ENCODE measurements at places on chromosomes 1 and 21.

- no peak for DNase-seq
Measured at GRCh38 chr1:62897788-62898187, 113.9 kb downstream of the ATG4C start.

GRCh38 chr1:166136699-166137401, 30.0 kb downstream of the FAM78B start:
- DNase-seq = no peak

DNA sequence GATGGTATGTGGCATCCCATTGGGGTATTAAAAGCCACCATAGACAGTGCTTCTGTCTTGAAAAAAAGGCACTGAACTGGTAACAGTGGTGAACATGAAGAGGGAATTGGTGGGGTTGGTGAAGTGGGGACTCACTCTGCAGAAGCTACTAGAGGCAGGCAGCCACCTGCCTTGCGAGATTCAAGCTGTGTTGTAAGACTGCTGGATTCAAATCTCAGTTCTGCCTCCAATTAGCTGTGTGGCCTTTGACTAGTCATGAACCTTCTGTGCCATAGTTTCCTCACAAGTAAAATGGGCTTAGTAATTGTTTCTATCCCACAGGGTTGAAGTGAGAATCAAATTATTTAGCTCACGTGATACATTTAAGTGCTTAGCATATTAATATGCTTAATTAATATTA, 16.6 kb upstream of the ELOA start:
- DNase-seq = no peak

- no peak for DNase-seq
Measured at GRCh38 chr1:5857508-5858090, 134.6 kb downstream of the NPHP4 start.

- DNase-seq = peak; percentile 22
Measured at GRCh38 chr1:65068202-65069010, 79.6 kb upstream of the AK4 start.

DNA sequence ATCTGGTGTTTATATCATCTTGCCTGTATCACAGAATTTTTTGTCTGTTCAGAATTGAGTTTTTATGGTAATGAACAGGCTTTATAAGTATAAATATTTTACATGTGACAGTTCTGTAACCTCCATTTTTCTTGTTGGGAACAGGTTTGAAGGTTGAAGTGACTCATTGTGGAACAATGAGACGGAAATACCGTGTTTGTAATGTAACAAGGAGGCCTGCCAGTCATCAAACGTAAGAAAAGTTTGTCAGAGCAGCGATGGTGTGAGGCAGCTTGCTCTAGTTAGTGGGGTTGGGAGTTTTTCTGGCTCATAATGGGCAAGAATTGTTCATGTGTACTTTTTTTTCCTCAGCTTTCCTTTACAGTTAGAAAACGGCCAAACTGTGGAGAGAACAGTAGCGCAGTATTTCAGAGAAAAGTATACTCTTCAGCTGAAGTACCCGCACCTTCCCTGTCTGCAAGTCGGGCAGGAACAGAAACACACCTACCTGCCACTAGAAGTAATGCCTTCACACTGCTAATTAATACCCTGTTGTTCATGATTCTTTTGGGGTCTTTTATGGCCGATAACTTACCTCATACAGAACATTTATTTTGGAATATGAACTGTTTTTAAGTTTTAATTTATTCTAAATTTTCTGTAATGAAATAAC, 75.2 kb upstream of the TEKT2 start:
- no peak for DNase-seq

DNA sequence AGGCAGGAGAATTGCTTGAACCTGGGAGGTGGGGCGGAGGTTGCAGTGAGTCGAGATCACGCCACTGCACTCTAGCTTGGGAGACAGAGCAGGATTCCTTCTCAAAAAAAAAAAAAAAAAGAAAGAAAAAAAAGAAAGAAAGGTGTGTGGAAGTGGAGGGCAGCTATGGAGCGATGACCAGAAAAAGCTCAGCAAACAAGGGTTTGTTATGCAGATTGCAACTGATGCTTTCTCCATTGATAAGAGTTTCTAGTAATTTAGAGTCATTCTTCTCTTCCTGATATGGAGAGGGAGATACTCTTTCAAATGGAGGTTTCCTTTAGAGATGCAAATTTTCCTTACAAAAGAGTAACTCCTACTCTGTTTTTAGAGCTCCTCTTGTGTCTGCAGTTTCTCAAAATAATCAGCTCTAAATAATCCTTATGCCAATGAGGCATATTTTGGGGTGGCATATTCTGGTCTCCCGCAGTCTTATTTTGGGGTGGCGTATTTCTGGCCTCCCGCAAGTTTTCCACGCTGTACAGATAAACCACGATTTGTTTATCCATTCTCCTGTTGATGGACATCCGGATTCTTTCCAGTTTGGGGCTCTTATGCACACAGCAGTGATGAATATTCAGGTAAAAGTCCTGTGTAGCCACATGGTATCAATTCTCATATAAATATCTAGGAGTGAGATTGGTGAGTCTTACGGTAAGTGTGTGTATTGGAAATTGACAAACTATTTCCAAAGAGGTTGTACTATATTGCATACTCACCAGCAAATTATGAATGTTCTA, 30.7 kb upstream of the RCC2 start:
- DNase-seq = no peak

DNA sequence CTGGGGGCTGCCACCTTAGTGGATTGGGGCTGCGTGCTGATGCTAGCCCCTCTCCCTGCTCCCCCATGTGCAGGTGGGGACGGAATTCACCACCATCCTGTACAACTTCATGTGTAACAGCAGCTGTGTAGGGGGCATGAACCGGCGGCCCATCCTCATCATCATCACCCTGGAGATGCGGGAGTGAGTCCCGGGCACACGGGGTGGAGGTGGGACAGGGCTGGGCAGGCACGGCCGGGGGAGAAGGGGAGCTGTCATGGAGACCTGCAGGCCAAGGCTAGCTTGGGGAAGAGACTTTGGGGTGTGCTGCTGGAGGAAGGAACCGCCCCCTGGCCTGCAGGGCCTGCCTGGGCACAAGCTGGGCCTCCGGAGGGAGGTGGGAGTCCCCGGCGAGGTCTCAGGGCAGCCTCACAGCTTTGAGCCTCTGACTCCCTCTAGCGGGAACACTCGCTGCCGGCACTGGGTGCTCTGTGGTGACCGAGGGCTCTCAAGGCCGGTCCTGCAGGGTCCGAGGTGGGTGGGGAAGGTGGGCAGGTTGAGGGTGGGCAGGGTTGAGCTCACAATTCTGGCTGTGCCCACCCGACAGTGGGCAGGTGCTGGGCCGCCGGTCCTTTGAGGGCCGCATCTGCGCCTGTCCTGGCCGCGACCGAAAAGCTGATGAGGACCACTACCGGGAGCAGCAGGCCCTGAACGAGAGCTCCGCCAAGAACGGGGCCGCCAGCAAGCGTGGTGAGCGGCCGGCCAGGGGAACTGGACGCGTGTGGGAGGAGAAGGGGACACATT, 25.0 kb upstream of the CCDC27 start:
- DNase-seq = peak; percentile 19

DNA sequence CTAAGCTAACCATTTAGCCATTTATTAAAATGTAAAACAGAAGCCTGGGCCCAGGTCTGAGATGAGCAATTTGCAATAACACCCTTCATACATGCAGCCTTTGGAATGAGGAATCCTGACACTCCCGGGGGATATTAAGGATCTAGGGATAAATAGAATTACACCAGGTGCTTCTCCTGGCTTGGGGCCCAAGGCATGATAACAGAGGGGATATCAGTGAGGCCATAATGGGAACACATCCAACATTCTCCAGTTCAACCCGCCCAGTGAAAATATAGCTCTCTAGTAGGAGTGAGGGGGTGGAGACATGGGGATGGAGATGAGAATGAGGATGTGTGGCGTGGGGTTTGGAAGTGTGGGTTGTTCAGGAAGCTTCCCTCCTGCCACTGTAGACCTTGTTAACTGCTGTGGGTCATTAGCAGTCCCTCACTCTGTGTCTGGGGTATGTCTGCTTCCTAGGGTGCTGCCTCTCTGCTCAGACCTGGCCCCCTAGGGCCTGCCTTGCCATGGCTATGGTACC, 57.9 kb upstream of the KANK4 start:
- no peak for DNase-seq

DNA sequence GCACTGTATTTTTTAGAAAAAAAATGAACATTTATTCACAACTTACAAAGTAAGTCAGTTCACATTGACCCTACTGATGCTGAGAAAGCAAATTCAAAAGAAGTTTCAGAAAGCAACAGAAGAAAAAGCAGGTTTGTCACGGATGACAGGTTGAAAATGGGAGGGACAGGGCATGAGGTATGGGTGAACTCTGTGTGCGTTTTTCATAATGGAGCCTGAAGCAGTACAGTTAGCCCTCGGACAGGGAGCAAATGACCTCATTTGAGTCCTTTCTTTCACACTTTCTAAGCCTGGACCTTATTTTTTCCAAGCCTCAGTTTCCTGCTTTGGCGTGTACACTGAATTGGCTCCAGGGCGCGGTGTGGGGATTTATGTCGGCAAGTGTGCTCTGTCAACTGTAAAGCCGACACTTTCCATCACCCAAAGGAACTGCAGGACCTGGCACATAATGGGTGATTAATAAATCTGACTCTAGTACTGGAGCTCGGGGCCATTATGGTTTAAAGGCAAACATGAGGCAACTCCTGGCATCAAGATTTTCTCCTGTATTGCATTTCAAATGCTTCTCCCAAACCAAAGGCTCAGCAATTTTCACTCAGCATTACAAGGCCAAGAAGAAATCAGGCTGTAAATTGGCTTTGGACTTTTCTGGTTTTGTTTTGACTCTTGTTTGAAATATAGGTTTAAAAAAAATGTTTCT, 345.5 kb upstream of the DUSP10 start:
- DNase-seq = no peak

DNA sequence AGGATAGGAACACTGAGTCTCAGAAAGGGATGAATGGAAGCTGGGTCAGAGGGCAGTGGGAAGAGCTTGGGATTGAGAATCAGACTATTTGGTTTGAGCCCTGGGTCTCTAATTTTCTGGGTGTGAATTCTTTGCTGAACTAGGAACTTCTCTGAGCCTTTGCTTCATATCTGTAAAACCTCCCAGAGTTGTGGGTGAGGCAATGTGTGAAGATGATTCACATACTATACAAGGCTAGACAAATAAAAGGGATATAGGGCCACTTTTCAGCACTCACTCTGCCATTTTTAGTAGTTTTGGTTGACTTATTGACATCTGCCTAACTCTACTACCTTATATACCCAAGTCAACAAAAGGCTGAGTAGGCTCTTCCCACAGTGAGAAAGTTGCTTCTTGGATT, 77.7 kb upstream of the JUN start:
- DNase-seq = no peak

DNA sequence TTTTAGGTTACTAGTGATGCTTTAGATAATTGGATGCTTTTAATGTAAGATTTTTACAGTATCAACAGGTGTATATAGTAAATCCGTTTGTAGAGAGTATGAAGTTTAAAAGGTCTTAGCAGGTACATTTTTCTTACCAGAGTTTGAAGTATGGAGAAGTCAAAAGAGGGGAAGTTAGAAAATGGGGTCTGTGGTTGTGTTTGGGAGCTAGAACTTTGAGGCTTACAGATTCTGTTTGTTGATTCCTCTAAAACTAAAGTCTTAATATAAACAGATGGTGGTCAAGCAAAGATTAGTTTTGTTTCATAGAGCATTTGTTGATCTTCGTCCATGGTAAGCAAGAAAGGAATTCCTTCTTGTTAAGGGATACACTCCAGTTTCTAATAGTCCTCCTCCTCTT, 35.8 kb downstream of the CDC42 start:
- DNase-seq = no peak

DNA sequence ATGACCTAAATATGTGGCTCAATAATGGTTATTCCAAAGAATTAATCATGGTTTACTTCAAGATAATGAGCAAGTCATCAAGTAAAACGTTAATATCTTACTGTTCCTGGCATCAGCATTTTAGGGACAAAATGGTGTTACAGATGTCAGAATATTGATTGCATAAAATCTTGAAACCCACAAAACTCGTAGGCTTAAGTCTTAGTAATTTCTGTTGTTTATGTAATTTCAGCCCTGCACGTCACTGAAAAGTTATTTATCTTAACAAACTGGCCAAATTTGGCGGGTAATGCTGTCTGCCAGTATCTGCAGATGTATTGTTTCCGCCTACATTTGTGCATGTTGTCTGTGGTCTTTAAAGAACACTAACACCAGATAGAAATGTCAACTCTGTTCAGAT, 25.8 kb downstream of the CDC7 start:
- DNase-seq = no peak

DNA sequence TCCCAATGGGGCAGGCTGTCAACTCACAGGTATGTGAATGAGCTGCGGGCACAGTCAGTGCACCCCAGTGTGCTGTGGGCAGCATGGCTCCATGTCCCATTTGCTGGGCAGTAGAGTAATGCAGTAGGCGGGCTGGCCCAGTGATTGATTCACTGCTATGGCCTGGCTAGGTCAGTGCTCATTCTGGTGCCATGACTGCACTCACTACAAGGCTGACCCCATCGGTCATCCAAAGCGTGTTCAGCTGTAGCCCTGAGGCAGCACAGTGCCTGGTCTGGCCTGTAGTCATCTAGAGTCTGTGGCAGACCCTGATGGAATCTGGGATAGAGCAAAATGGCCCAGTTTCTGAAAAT, 7.4 kb downstream of the HYI start:
- no peak for DNase-seq

GRCh38 chr1:18999359-18999758, 42.9 kb upstream of the IFFO2 start:
- DNase-seq = no peak

- no peak for DNase-seq
Measured at GRCh38 chr1:117871013-117871412, 58.4 kb downstream of the GDAP2 start.

DNA sequence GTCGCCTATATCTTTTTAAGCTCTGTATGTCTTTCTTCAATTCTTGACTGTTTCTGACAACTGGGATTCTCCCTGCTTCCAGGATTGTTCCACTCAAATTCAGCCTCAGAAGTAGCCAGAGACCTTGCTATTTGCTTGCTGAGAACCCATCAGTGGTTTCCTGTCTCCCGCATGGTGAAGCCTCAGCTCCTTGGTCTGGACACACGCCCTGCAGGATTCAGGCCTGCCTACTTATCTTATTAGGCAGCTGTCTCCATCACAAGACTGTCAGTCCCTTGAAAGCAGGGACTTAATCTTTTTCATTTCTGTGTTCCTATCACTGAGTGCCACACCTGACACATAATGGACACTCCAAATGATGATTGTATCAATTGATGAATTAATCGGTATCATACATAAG, 175.3 kb downstream of the PLPP3 start:
- DNase-seq = no peak

DNA sequence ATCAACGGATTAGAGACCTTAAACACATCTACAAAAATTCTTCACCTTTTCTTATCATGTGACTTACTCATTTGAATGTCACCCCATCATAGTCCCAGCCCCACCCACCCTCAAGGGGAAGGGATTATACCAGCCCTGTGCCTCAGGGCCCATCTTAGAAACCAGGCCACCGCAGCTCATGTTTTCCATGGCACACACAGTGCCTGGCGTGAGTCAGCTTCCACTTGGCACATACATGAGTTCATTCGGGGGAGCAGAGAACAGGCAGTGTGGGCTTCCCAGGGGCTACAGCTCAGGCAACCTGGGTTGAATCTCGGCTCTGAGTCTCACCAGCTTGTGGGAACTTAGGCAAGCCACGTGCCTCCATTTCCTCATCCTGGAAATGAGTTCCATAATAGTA, 310.6 kb downstream of the NPHP4 start:
- DNase-seq = no peak

Data from activated naive CD4-positive, alpha-beta T cell treated with Interleukin-2 at 50 U/mL for 16 hours (primary cell).